ENCODE measurements at places on chromosomes 12 and 14. TPM values are rescaled to one million over a fixed set of nuclear protein-coding genes. Genes with fewer than 3 reads are reported as not detected.

- no peak for DNase-seq
- no peaks in the 10 kb centered on the region for H3K36me3 ChIP-seq
- H3K27me3 ChIP-seq: no peaks in the 10 kb centered on the region
Observed at GRCh38 chr14:95151561-95151960, 5.8 kb downstream of the DICER1 start.

GRCh38 chr14:82595466-82595865, 1061.8 kb upstream of the SEL1L start:
- H3K27ac ChIP-seq: no peak overlapping the region
- DNase-seq: no peak
- no peaks in the 10 kb centered on the region for H3K4me1 ChIP-seq
- H3K27me3 ChIP-seq: no peaks in the 10 kb centered on the region
- no peaks in the 10 kb centered on the region for H3K36me3 ChIP-seq

- H3K27me3 ChIP-seq: no peaks in the 10 kb centered on the region
- no peak overlapping the region for H3K4me3 ChIP-seq
- peak overlapping the region; percentile 49 for H3K27ac ChIP-seq
- peak; percentile 29 for DNase-seq
- H3K4me1 ChIP-seq: no peaks in the 10 kb centered on the region
Observed at GRCh38 chr12:95653771-95654546, 102.7 kb upstream of the USP44 start.

DNA sequence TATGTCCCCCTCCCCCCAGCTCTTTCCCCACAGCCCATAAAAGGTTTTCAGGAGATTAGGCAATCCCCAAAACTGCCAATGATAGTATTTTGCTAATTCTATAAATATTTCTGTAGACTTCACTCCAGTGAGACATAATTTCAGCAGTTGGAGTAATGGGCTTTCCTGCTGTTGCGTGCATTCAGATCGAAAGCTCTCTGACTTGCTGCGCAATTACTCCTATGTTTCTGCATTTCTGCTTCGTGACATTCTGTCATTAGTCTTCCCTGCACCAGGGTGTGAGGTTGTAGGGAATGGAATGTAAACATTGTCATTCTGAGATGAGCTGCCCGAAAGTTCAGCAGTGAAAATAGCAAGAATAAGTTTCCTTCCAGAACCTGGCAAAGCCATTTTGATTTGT, 58.2 kb downstream of the SAMD4A start:
- H3K4me3 ChIP-seq: no peak overlapping the region
- H3K27ac ChIP-seq: no peak overlapping the region
- H3K4me1 ChIP-seq: peaks cover 36% of the 10 kb centered on the region
- H3K27me3 ChIP-seq: no peaks in the 10 kb centered on the region

- H3K4me3 ChIP-seq: peak within 1 kb of the TSS; percentile 83
- H3K4me1 ChIP-seq: peaks cover 12% of the 10 kb centered on the region
- peak; percentile 80 for DNase-seq
- no peaks in the 10 kb centered on the region for H3K27me3 ChIP-seq
- no peaks in the 10 kb centered on the region for H3K36me3 ChIP-seq
Observed at GRCh38 chr12:56488041-56488955, at the start of gene GLS2. Gene GLS2, minus strand, starts transcription at chr12:56488161. Its CDS starts 43 bp downstream, at chr12:56488118.

DNA sequence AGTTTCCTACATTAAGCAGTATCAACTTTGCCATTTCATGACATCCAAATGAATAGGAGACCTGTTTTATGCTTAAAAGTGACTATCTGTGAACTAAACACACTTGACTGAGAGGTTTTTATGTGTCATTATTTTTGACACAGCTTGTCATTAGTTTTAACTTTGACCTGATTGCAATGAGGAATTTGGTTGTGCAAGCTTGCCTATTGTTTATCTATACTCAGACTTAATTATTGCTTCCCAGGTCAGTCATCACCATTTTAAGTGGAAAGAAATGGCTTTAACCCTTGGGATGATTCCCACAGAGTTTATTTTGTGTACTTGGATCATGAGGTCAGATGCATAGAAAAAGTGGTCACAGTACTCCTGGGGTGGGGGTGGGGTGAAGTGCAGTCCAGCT, 171.0 kb upstream of the PRICKLE1 start:
- no peak for DNase-seq
- H3K4me3 ChIP-seq: no peak overlapping the region
- H3K27ac ChIP-seq: no peak overlapping the region
- H3K4me1 ChIP-seq: no peaks in the 10 kb centered on the region
- H3K36me3 ChIP-seq: no peaks in the 10 kb centered on the region
- H3K27me3 ChIP-seq: no peaks in the 10 kb centered on the region

GRCh38 chr12:49763006-49763591, 21.7 kb downstream of the TMBIM6 start:
- peak overlapping the region; percentile 24 for H3K27ac ChIP-seq
- H3K4me1 ChIP-seq: no peaks in the 10 kb centered on the region
- no peaks in the 10 kb centered on the region for H3K27me3 ChIP-seq
- H3K4me3 ChIP-seq: no peak overlapping the region
- peaks cover 67% of the 10 kb centered on the region for H3K36me3 ChIP-seq

GRCh38 chr14:87847216-87847755, 145.7 kb downstream of the GALC start:
- H3K4me1 ChIP-seq: no peaks in the 10 kb centered on the region
- H3K36me3 ChIP-seq: no peaks in the 10 kb centered on the region
- no peak for DNase-seq
- H3K27ac ChIP-seq: no peak overlapping the region

DNA sequence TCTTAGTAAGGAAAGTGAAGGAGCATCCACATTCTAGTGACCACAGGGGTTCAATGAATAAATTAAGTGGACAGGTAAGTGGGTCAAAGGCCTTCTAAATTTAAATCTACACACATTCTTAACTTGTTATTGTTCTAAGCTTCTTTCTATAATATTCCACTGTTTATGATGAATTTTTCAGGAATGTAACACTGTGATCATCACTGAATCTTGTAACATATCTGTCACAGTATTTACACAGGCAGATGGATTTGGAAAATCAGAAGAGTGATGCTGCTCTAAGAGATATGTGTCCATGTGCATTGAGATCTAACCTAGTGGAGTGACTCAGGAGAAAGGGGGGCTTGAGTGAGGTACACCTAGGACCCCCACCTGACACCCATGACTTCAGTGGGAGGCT, 115.4 kb upstream of the OVCH1 start:
- H3K36me3 ChIP-seq: peaks cover 12% of the 10 kb centered on the region
- H3K4me1 ChIP-seq: peaks cover 45% of the 10 kb centered on the region
- no peak overlapping the region for H3K27ac ChIP-seq
- H3K4me3 ChIP-seq: no peak overlapping the region

- peak; percentile 73 for DNase-seq
- H3K4me1 ChIP-seq: peaks cover 32% of the 10 kb centered on the region
- H3K36me3 ChIP-seq: no peaks in the 10 kb centered on the region
- no peaks in the 10 kb centered on the region for H3K27me3 ChIP-seq
Observed at GRCh38 chr12:67472539-67472938, 176.0 kb upstream of the DYRK2 start.

GRCh38 chr12:88241862-88242570, 99.9 kb downstream of the TMTC3 start:
- no peaks in the 10 kb centered on the region for H3K36me3 ChIP-seq
- peak; percentile 25 for DNase-seq
- H3K27ac ChIP-seq: no peak overlapping the region
- H3K4me3 ChIP-seq: no peak overlapping the region
- no peaks in the 10 kb centered on the region for H3K4me1 ChIP-seq
- H3K27me3 ChIP-seq: no peaks in the 10 kb centered on the region

DNA sequence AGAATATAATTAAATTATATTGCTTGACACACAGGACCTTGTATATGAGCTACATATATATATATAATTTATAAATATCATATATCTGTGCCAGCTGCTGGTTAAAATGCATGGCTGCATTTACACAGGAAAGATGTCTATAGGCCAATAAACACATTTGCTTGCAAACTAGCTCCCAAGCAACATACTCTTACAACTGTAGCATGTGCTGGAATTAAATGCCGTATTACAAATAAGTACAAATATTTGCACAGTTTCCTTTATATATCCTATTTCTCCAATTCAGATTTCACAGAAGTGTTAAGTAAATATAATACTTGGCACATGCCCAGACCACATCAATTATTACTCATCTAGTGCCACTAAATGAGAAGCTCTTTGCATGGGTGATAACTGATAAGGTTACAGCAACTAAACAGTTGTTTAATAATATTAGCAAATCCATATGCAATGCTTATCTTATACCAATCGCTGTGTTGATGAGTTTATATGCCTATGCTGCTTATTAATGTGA, 66.7 kb upstream of the E2F7 start:
- H3K4me3 ChIP-seq: no peak overlapping the region
- no peak for DNase-seq
- no peaks in the 10 kb centered on the region for H3K4me1 ChIP-seq
- H3K27me3 ChIP-seq: no peaks in the 10 kb centered on the region
- H3K36me3 ChIP-seq: no peaks in the 10 kb centered on the region
- H3K27ac ChIP-seq: no peak overlapping the region

- DNase-seq: peak; percentile 70
- H3K4me3 ChIP-seq: no peak overlapping the region
- peaks cover 69% of the 10 kb centered on the region for H3K4me1 ChIP-seq
- no peaks in the 10 kb centered on the region for H3K27me3 ChIP-seq
Observed at GRCh38 chr12:113208041-113208934, 13.0 kb upstream of the TPCN1 start.

GRCh38 chr14:65993996-65994395, 492.2 kb upstream of the CCDC196 start:
- no peaks in the 10 kb centered on the region for H3K36me3 ChIP-seq
- no peak overlapping the region for H3K27ac ChIP-seq
- H3K4me1 ChIP-seq: no peaks in the 10 kb centered on the region
- H3K27me3 ChIP-seq: no peaks in the 10 kb centered on the region
- no peak overlapping the region for H3K4me3 ChIP-seq

GRCh38 chr14:58547649-58548048, 90.1 kb upstream of the DACT1 start:
- H3K4me3 ChIP-seq: no peak overlapping the region
- H3K36me3 ChIP-seq: peaks cover 3% of the 10 kb centered on the region
- H3K4me1 ChIP-seq: no peaks in the 10 kb centered on the region
- H3K27ac ChIP-seq: no peak overlapping the region
- no peaks in the 10 kb centered on the region for H3K27me3 ChIP-seq

The B3GNT4 gene
- total RNA-seq: not detected

The ACSS3 gene
- total RNA-seq: 26.5 TPM

The CPNE6 gene
- total RNA-seq: not detected

The FRMD6 gene
- total RNA-seq: 8.9 TPM

The GUCY2C gene
- total RNA-seq: not detected

The GSG1 gene
- not detected for total RNA-seq

The KLHL33 gene
- 0.56 TPM for total RNA-seq

The EIF2S3B gene
- not detected for total RNA-seq

The SSPN gene
- total RNA-seq: 109 TPM

The CERS5 gene
- total RNA-seq: 16.8 TPM

The IL23A gene
- not detected for total RNA-seq

Measured in heart left ventricle (tissue), 16 donors.